ENCODE measurements at places on chromosomes 12 and 14. TPM values are rescaled to one million over a fixed set of nuclear protein-coding genes. Genes with fewer than 3 reads are reported as not detected.

GRCh38 chr12:94922561-94922960 is 80.9 kb downstream of the NDUFA12 start:
- H3K4me3 ChIP-seq = no peak overlapping the region
- no peaks in the 10 kb centered on the region for H3K36me3 ChIP-seq
- no peak for DNase-seq

DNA sequence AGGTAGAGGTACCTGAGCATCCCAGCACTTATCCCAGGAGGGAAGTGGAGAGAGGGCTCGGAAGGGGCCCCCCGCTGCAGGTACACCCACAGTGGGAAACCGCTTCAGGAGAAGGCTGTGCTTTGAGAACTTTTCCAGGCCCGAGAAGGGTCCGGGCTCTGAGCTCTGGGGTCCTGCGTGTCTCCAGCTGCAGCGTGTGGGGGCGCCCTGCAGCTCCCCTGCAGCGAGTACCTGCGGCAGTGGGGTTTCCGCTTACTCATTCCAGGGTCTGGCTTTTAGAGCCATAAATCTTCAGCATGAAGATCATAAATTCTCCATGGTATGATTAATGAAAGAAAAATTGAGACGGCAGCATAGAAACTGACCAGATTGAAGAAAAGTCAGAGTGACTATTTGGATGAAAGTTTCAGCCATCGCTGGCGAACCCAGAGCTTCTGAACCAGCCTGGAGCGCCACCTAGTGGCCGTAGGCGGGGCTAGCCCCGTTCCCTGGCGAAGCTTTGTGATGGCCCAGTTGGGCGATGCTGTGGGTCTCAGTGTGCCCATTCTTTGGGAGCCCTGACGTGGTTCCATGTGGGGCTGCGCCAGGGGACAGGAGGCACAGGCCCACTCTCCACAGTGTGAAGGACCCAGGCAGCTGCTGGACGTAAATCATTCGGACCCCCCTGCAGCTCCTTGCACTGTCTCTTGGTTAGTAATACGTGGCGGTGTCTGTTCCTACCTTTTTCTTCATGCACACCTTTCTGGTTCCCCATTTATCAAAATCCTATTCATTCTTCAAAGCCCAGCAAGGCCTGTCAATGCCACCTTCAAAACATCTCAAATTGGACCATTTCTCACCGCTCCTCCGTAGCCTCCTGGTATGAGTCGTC is 198.2 kb downstream of the TSPAN9 start:
- DNase-seq = peak; percentile 74
- H3K4me1 ChIP-seq = no peaks in the 10 kb centered on the region
- H3K4me3 ChIP-seq = no peak overlapping the region
- peaks cover 11% of the 10 kb centered on the region for H3K36me3 ChIP-seq
- no peaks in the 10 kb centered on the region for H3K27me3 ChIP-seq

DNA sequence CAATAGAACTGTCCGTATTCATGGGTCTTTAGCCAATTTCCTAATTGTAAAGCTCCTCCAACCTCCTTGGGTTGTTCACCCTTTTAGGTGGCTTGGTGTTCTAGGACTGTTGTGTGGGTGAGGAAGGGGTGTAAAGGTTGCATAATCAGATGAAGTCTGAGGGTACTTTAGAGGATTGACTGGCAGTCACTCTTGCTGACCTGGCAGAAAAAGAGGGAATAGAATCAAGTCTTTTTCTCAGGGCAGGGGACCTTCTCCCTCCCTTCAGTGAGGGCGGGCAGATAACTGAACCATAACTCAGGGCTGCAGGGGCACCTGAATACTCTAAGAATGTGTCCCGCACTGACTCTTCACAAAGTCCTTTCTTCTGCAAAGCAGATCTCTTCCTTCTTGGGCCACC is 436.2 kb downstream of the CCDC91 start:
- no peaks in the 10 kb centered on the region for H3K4me1 ChIP-seq
- H3K27me3 ChIP-seq = no peaks in the 10 kb centered on the region
- H3K36me3 ChIP-seq = no peaks in the 10 kb centered on the region
- DNase-seq = no peak
- H3K27ac ChIP-seq = no peak overlapping the region

DNA sequence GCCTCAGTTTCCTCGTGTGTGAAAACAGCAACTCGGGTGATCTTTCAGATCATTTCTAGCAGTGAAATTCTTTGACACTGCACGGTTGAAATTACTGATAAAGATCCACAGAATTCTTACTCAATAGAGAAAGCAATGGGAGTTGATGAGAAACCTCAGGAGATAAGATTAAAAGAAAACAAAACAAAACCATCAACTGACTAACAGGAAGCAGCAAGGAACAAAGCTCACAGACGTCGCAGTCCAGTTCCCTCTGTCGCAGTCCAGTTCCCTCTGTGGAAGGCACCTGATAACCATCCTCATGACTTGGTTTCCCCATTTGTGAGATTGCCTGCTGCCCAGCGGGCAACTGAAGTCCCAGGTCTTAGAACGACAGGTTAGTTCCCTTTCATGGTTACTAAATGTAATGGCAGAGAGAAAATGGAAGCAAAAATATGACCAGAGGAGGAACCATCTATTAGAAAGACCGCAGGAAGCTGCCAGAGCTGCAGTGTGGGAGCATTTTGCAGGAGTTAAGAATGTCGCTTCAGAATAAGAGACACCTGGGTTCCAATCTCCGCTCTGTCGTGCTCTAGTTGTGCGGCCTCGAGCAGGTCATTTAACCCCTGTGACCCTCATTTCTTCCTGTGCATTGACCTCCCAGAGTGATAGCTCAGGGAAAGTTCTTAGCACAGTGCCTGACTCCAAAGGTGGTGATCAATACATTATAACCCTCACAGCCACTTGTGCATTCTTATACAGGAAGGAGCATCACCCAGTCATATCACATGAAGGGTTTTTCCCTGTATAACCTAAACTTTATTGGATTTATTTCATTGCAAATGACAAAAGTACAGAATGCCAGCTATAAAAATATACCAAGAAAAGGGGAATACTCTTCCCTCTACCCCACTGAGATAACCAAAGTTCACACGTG is 5.1 kb upstream of the MED13L start:
- no peak overlapping the region for H3K27ac ChIP-seq
- no peaks in the 10 kb centered on the region for H3K27me3 ChIP-seq
- no peak for DNase-seq
- H3K4me1 ChIP-seq = no peaks in the 10 kb centered on the region

DNA sequence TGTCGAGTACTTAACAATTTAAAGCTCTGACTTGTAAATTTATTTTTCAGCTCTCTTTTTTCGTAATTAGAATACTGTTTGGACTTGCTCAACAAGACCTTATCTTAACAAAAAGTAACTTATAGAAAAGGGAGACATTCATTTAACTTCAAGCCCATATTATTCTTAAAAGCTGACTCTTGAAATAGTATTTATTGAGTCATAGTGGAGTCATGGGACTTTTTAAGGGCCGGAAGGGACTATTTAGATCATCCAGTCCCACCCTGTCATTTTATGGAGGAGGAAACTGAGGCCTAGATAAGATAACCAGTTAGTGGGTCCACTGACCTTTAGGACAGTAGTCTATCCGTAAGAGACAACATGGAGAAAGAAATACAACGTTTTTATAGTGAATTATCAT is 1.5 kb downstream of the RAP1B start:
- H3K27ac ChIP-seq = peak overlapping the region; percentile 99
- no peaks in the 10 kb centered on the region for H3K27me3 ChIP-seq
- H3K4me3 ChIP-seq = peak overlapping the region; percentile 88

DNA sequence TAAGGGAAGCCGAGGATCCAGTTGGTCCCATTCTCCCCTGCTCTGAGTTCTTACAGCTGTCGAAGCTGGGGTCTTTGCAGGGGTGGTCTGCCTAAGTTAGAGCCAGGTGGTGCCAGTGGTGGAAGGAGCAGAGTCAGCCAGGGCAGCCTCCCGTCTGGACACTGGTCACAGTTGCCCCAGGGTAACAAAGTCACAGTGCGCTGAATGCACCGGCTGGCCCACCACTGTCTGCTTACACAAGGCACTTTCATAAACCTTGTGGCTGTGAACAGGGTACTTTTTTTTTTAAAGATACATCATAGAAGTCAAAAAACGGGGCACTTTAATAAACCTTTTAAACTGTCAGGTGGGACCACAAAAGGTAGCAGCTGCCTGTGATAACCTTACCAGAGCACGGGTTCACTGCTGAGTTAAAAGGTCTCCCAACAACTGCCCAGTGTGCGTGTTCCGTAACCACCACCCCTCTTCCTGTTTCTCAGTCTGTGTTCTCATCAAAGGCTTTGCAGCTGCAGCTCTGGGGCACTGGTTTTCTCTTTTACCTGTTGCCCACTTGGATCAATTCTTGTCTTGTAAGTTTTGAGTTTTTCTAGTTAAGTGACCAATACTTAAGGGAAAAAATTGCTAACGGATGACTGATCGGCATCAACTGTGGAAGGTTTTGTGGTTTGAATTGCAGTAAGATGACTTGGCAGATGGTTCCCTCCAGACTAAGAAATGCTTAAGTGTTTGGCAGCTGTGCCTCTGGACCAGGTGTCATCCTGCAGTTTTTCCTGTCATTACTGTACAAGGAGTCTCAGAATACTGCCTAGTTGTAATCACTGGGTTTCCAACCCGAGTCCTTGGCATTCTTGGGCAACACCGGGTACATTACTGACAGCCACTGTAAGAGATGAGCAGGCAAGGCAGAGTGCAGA is 55.9 kb downstream of the DYNC1H1 start:
- no peak overlapping the region for H3K4me3 ChIP-seq
- H3K27ac ChIP-seq = no peak overlapping the region
- peak; percentile 30 for DNase-seq
- H3K4me1 ChIP-seq = no peaks in the 10 kb centered on the region
- H3K36me3 ChIP-seq = peaks cover 55% of the 10 kb centered on the region

- no peaks in the 10 kb centered on the region for H3K36me3 ChIP-seq
- no peaks in the 10 kb centered on the region for H3K27me3 ChIP-seq
- DNase-seq = no peak
- no peak overlapping the region for H3K4me3 ChIP-seq
These were observed 461.7 kb downstream of the GXYLT1 start for GRCh38 chr12:41683023-41683422.

DNA sequence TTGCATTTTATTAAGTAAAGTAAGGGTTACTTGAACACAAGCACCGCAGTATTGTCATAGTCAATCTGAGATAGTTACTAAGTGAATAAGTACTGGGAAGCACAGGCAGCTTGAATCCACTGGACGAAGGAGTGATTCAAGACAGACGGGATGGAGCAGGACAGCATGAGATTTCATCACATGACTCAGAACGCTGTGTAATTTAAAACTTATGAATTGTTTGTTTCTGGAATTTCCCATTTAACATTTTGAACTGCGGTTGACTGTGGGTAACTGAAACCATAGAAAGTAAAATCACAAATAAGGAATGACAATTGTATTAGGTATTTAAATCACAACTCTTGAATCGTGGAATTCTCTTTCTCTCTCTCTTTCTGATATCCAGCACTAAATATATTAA is 1630.4 kb upstream of the SEL1L start:
- no peaks in the 10 kb centered on the region for H3K4me1 ChIP-seq
- H3K27ac ChIP-seq = no peak overlapping the region
- no peaks in the 10 kb centered on the region for H3K27me3 ChIP-seq
- DNase-seq = no peak
- no peak overlapping the region for H3K4me3 ChIP-seq

GRCh38 chr12:31923063-31923412 is 36.2 kb upstream of the RESF1 start:
- no peaks in the 10 kb centered on the region for H3K36me3 ChIP-seq
- DNase-seq = no peak
- no peak overlapping the region for H3K4me3 ChIP-seq
- H3K27ac ChIP-seq = no peak overlapping the region
- no peaks in the 10 kb centered on the region for H3K27me3 ChIP-seq

- H3K27ac ChIP-seq = no peak overlapping the region
- H3K4me3 ChIP-seq = no peak overlapping the region
- peak; percentile 63 for DNase-seq
- H3K36me3 ChIP-seq = peaks cover 5% of the 10 kb centered on the region
These were observed 12.5 kb upstream of the TEX22 start for GRCh38 chr14:105385698-105386365.

GRCh38 chr12:117881517-117881916 is 87.3 kb downstream of the KSR2 start:
- no peaks in the 10 kb centered on the region for H3K4me1 ChIP-seq
- no peak overlapping the region for H3K4me3 ChIP-seq
- H3K27me3 ChIP-seq = no peaks in the 10 kb centered on the region
- no peak overlapping the region for H3K27ac ChIP-seq
- H3K36me3 ChIP-seq = no peaks in the 10 kb centered on the region

The TNFRSF1A gene
- 186 TPM for total RNA-seq

The KRT78 gene
- total RNA-seq = not detected

The EID3 gene
- 5.0 TPM for total RNA-seq
